Colonic mucosa (tissue), 4 donors: ENCODE measurements at places on chromosomes 16 and 17.

- no peak for DNase-seq
Observed at GRCh38 chr17:1906662-1907101, 76.9 kb downstream of the RPA1 start.

GRCh38 chr17:16924696-16925440 is 47.0 kb downstream of the TNFRSF13B start:
- DNase-seq = no peak

DNA sequence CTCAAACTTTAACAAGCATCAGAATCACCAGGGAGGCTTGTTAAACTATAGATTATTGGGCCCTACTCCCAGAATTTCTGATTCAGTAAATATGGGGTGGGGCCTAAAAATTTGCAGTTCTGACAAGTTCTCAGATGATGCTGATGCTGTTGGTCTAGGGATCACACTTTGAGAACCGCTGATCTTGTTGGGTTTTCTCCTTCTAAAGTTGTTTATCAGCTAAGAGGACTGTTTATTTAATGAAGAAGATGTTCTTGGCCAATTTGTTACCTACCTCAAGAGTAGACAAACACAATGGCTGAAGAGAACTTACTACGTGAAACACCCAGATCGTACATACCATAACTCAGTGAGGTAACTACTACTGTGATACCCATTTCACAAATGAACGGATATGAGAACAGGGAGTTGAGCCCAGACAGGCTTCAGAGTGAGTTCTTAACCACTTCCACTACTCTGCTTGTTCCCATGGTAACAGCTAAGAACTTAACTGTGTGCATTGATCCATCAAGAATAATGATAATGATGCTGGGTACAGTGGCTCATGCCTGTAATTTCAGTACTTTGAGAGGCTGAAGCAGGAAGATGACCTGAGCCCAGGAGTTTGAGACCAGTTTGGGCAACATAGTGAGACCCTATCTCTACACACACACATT is 85.3 kb upstream of the NSRP1 start:
- no peak for DNase-seq

DNA sequence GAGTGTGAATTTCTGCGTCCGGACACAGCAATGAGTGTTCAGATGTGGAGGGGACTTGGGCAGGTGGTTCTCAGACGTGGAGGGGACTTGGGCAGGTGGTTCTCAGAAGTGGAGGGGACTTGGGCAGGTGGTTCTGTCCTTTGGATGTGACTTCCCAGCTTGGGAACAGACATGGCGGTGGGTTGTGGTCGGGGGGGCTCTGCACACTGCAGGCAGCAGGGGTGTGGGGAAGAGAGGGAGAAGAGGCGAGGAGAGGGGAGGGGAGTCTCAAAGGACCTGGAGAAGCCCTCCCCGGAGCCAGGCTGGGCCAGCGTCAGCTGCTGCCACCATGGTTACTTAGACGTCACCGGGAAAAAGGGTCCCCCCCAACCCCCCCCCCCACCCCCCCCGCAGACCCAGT is 9.8 kb downstream of the SOX8 start:
- DNase-seq = no peak

- DNase-seq = peak; percentile 49
Observed at GRCh38 chr17:73234736-73235135, 26.9 kb downstream of the CPSF4L start.

DNA sequence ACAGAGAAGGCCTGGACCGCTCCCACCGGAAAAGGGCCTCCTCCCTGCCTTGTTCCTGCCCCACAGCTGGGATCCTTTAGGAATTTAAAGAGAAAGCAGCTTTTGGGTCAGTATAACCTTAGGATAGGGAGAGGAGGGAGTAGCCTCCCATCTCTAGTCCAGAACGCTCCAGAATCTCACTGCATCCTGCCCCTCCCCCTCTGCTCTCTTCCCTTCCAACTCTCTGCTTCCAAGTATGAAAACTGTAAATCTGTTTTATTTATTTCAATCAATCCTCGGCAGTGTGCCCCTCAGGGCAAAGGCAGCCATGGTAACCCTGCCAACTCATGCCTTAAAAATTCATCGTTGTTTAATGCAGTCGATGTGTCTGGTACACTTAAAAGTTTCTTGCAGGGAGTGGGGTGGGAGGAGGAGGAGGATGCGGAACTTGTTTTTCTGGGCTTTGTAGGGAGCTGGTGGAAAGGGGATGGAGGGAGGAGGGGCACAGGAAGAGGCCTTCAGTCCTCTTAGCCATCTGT is 21.2 kb upstream of the MTSS2 start:
- no peak for DNase-seq

GRCh38 chr16:12448504-12448903 is 355.2 kb downstream of the CPPED1 start:
- no peak for DNase-seq

DNA sequence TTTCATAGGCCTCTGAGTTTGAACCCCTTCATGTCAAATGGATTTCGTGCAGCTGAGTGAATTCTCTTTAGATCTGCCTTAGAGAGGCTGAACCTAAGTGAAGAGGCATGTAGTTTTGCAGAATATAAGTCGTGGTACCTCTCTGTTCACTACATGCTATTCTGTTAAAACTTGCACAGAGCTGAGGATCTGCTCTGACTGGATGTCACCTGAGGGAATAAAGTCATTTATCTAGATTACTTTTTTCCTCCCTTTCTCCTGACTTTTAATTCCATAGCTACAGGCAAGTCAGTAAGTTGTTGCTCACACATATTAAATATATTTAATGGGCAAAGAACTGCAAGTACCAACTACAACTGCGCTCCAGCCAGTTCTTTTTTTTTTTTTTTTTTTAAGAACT is 64.7 kb downstream of the WNT3 start:
- no peak for DNase-seq

- no peak for DNase-seq
Observed at GRCh38 chr16:7653746-7654461, 321.3 kb downstream of the RBFOX1 start.

DNA sequence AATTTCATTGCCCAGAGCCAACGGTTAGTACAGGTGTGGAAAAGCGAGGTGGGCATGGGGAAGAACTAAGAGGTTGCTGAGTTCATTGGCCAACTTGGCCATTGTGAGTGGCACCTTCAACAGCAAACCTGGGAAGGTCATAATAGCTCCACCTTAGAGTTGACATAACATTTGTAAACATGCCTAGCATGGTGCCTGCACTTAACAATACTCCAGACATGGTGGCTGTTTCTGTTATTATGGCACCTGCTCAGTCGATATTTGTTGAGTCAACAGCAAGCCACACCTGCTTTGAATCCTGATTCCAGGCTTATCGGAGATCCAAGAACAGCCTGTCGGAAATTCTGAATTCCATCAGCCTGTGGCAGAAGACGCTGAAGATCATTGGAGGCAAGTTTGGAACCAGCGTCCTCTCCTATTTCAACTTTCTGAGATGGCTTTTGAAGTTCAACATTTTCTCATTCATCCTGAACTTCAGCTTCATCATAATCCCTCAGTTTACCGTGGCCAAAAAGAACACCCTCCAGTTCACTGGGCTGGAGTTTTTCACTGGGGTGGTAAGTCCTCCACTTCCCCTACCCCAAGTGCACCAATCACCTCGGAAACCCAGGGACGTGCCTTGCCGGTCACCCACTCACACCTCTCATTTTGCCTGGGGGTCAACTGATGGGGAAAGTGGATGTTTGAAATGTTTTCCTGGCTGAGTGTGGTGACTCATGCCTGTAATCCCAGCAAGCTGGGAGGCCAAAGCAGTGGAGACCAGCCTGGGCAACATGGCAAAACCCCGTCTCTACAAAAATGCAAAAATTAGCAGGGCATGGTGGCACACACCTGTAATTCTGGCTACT is 46.0 kb downstream of the TMC5 start:
- peak; percentile 56 for DNase-seq

GRCh38 chr17:75078284-75079022 is 9.3 kb upstream of the SLC16A5 start:
- DNase-seq = peak; percentile 58

GRCh38 chr16:25633549-25633948 is 58.2 kb upstream of the HS3ST4 start:
- no peak for DNase-seq

GRCh38 chr17:38724337-38724988 is 5.7 kb upstream of the CISD3 start:
- DNase-seq = peak; percentile 72

- peak; percentile 63 for DNase-seq
Observed at GRCh38 chr16:1871974-1872635, at the start of gene MEIOB. Gene MEIOB (minus strand): TSS chr16:1872164. CDS start chr16:1868175, 3,989 bp downstream.

GRCh38 chr16:28164140-28164539 is 47.6 kb downstream of the XPO6 start:
- no peak for DNase-seq

DNA sequence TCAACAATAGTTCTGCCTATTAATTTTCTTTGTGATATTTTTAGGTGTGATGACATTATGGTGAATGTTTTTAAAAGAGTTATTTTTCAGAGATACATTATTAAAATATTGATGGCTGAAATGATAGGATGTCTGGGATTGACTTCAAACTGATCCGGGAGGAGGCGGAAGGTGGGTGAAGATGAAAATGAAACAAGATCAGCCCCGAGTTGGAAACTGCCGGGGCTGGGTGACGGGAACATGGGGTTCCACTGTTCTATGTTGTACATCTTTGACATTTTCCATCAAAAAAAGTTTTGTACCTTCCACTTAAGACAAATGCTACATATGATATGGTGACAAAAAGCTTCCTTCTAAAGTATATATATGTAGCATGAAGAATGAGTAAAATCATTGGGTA is 336.9 kb downstream of the XYLT1 start:
- no peak for DNase-seq

DNA sequence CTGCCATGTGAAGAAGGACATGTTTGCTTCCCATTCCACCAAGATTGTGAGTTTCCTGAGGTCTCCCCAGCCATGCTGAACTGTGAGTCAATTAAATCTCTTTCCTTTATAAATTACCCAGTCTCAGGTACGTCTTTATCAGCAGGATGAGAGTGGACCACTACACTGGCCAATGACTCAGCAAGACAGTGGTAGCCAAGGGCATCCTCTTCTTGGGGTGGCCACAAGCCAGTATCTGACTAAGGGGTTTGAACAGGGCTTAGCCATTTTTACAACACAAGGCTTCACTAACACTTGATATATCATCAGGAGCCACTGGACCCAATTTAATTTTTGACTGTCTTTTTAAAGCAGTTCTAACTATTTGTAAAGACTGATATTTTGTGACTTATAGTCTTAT is 21.1 kb upstream of the KRT24 start:
- DNase-seq = no peak

GRCh38 chr17:11238705-11239104 is 2.3 kb upstream of the SHISA6 start:
- DNase-seq = no peak

GRCh38 chr16:20866801-20867200 is 33.4 kb downstream of the DCUN1D3 start:
- DNase-seq = no peak

DNA sequence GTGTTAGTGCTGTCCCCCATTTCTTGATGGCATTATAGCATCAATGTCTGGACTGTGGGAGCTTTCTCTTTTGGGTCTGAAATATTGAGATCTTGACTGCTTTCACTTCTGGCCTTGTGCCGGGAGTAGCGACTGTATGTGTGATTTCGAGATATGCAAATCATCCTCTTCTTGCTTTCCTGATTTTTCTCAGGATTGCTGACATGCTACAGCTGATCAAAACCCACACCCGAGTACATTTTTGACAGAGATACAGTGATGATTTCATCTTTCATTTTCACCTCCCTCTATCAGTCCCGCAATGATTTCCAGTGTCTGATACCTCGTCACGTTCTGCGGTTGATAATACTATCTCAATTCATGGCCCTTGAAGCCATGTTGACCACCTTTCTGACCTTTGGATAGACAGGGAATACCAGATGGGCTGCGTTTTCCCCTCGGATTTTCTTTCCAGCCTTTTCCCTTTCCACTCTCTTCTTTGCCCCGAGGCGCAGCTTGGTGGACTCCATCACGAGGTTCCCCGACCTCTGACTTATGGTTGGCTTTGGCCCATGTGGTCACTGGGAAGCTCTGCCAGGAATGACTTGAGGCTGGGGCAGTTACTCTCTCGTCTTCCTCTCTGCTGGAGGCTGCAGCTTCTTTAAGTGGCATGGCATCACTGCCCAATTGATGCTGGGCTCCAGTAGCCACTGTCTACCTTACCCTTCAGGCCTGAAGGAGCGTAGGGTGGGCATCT is 184.4 kb downstream of the SNX29 start:
- no peak for DNase-seq
